ENCODE measurements at places on chromosomes 4 and X. TPM values are rescaled to one million over a fixed set of nuclear protein-coding genes. Genes with fewer than 3 reads are reported as not detected.

SHISA3 gene
- total RNA-seq = not detected

RASGEF1B gene
- not detected for total RNA-seq

ATOH1 gene
- total RNA-seq = not detected

RHOH gene
- 0.18 TPM for total RNA-seq

MPP1 gene
- 17.3 TPM for total RNA-seq

MAGEB1 gene
- not detected for total RNA-seq

STK32B gene
- total RNA-seq = 17.9 TPM

AFP gene
- total RNA-seq = 2.3 TPM

LRAT gene
- total RNA-seq = 0.05 TPM

DGKK gene
- not detected for total RNA-seq

ARHGAP36 gene
- total RNA-seq = not detected

MAGEC2 gene
- not detected for total RNA-seq

PITX2 gene
- 0.76 TPM for total RNA-seq

GSX2 gene
- not detected for total RNA-seq

RAB41 gene
- total RNA-seq = not detected

PDHA1 gene
- 314 TPM for total RNA-seq

NXF2 gene
- total RNA-seq = not detected

GAB1 gene
- 2.6 TPM for total RNA-seq

MAGEA2B gene
- total RNA-seq = not detected

MED28 gene
- total RNA-seq = 34.2 TPM

RNF212 gene
- total RNA-seq = 2.8 TPM

Data from A549 treated with Hydrocortisone at 1 μM for 4 hours (cell line).